ENCODE measurements at places on chromosomes 3 and 15.

DNA sequence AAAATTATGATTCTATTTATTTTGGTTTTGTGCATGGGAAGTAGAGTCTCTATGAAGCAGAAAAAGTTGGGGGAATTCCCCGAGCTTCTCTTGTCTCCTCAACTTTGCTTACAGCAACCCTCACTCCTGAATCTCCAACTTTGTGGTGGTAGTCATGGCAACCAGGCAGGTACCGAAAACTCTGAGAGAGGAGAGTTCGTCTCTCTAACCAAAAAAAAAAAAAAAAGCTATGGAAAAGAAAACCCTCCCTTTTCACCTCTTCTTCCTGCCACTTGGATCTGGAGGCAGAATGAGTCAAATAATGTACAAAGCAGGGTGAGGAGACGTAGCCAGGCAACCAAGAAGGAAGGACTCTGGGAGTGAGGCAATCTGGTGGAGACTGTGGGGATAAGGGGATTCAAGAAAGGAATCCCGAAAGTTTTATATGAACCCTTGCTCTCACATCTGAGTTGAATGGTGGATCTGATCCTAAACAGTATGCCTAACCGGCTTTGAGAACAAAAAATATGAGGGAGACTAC, 108.1 kb downstream of the PLOD2 start:
- no peak for DNase-seq

DNA sequence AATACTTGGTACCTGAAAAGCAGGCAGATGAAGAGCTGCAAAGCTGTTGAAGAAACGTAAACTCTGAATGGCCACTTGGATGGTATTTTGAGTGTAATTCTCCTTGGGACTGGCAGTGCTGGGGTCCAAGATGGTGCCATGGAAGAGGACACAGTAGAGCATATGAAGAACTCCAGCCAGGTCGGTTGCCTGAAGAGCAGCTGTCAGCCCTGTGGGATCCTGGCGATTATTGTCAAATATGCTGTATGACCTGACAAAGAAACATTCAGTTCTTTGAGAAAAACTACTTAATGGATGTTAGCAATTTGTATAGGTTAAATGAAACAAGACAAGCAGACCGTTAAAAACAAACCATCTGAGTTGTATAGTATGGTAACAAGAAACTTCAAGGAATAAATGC, 44.8 kb downstream of the ISL2 start:
- DNase-seq: no peak

DNA sequence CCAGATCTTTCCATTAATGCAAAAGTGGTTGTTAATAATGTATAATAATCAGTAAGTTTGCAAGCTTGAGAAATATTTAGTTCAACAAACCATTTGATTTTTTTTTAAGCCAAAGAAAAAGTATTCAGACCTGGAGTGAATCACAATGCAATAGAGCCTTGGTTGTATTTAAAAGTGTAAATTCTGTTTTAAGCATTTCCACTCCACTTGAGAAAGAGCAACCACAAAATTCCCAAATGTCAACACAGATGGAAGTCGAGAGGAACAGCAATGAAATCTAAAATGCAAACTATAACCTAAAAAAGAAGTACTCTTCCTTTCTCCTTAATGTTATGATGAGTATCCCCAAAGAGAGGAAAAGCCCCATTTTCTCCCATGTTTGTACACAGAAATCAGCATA, 20.2 kb downstream of the GBE1 start:
- no peak for DNase-seq

- DNase-seq: no peak
Observed at GRCh38 chr3:60391292-60391691, 860.0 kb downstream of the FHIT start.

- DNase-seq: no peak
Observed at GRCh38 chr15:54288049-54288448, 309.8 kb downstream of the UNC13C start.
